Colonic mucosa (tissue), 4 donors: ENCODE measurements at places on chromosomes 2 and 18. TPM values are rescaled to one million over a fixed set of nuclear protein-coding genes. Genes with fewer than 3 reads are reported as not detected.

- no peaks in the 10 kb centered on the region for H3K27me3 ChIP-seq
- no peaks in the 10 kb centered on the region for H3K4me1 ChIP-seq
- H3K27ac ChIP-seq = no peak overlapping the region
- H3K4me3 ChIP-seq = no peak overlapping the region
- H3K36me3 ChIP-seq = no peaks in the 10 kb centered on the region
- peak; percentile 55 for DNase-seq
Observed at GRCh38 chr18:22563164-22563583, 145.5 kb upstream of the CTAGE1 start.

DNA sequence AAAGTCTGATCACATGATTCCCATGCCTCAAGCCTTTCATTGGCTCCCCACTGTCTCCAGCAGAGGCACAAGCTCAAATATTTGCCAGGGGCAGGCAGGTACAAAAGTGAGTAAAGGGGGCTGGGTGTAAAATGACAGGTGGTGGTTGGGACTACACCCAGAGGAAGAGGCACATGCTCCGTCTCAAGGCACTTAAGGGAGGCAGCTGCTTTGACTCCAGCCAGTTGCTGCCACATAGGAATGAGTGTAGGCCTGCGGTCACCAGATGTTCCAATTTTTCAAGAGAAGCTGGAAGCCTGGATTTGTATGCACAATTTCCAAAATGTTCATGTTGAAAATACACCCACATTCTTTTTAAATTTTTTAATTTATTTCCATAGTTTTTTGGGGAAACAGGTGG lies 164.4 kb downstream of the UPP2 start:
- H3K27me3 ChIP-seq = no peaks in the 10 kb centered on the region
- no peak for DNase-seq
- no peaks in the 10 kb centered on the region for H3K36me3 ChIP-seq
- no peaks in the 10 kb centered on the region for H3K4me1 ChIP-seq

DNA sequence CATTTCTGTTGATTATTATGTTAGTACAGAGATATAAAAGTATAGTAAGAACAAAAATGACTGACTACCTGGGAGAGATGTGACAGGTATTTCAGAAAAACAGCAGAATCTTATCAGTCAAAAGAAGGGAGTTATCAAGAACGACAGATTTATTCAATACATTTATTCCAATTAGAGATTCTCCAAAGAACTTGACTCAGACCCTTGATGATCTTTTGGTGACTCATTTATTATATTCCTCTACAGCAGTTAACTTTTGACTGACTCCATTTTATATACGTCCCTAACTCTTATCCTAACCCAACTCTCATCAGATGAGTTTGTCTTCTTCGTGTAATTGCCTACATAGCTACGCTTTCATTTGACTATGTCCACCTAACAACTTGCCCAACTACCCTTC lies 91.1 kb downstream of the C2orf74 start:
- no peaks in the 10 kb centered on the region for H3K4me1 ChIP-seq
- DNase-seq = no peak
- H3K36me3 ChIP-seq = peaks cover 6% of the 10 kb centered on the region
- no peak overlapping the region for H3K4me3 ChIP-seq
- H3K27ac ChIP-seq = no peak overlapping the region

DNA sequence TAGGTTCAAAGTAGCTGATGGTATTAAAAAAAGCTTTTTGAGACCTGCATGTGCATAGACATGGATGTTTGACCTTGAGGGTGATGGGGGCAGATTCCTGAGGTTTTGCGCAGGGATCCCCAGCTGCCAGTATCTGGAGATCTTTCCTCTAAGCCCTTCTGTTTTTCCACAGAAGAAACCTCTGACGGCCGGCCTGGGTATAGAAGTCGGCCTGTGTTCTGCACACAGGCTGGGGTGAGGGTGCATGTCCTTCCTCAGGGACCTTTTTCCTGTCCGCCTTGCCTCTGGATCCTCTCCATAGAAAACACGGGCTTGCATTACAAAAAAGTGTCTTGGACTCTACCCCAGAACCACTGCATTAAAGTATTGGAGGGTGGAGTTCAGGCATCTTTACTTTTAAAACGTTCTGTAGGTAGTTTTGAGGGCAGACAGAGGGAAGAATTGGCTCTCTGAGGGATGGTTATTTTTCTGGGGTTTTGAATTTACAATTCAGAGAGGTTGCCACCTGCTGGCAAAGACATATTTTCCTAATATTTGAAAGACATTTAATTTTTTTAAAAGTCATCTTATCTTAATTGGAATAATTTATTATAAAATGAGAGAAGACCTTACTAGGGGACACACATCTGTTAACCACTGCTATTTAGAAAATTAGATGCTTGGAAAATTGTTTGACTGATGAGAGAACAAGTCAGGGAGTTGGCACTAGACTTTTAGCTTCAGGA lies 350.6 kb downstream of the DCDC2C start:
- no peaks in the 10 kb centered on the region for H3K36me3 ChIP-seq
- no peak overlapping the region for H3K4me3 ChIP-seq
- H3K4me1 ChIP-seq = no peaks in the 10 kb centered on the region
- no peaks in the 10 kb centered on the region for H3K27me3 ChIP-seq

DNA sequence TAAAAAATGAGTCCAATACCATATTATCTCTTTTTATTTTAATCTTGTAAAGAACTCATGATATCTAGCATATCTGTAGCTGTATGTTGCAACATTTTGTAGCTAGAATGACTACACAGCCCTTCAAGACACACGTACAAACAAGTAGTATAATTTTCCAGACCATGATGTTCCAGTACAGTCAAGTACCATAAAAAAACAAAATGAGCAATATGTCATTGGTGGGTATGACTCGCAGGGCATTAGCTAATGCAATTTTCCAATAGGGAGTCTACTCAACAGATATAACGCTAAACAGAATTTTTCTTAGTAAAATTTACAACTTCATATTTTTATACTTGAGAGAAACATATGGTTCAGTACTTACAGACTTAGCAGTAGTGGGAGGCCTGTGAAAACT lies 53.6 kb upstream of the UGP2 start:
- no peak for DNase-seq
- H3K4me3 ChIP-seq = no peak overlapping the region
- H3K4me1 ChIP-seq = no peaks in the 10 kb centered on the region
- H3K27me3 ChIP-seq = no peaks in the 10 kb centered on the region

- H3K4me1 ChIP-seq = no peaks in the 10 kb centered on the region
- no peaks in the 10 kb centered on the region for H3K36me3 ChIP-seq
- H3K4me3 ChIP-seq = no peak overlapping the region
- no peaks in the 10 kb centered on the region for H3K27me3 ChIP-seq
- H3K27ac ChIP-seq = no peak overlapping the region
Observed at GRCh38 chr2:185984670-185985069, 246.1 kb downstream of the FSIP2 start.

GRCh38 chr2:27956888-27957287 lies 66.4 kb downstream of the BABAM2 start:
- no peak for DNase-seq
- H3K4me3 ChIP-seq = no peak overlapping the region
- no peak overlapping the region for H3K27ac ChIP-seq
- H3K36me3 ChIP-seq = no peaks in the 10 kb centered on the region

DNA sequence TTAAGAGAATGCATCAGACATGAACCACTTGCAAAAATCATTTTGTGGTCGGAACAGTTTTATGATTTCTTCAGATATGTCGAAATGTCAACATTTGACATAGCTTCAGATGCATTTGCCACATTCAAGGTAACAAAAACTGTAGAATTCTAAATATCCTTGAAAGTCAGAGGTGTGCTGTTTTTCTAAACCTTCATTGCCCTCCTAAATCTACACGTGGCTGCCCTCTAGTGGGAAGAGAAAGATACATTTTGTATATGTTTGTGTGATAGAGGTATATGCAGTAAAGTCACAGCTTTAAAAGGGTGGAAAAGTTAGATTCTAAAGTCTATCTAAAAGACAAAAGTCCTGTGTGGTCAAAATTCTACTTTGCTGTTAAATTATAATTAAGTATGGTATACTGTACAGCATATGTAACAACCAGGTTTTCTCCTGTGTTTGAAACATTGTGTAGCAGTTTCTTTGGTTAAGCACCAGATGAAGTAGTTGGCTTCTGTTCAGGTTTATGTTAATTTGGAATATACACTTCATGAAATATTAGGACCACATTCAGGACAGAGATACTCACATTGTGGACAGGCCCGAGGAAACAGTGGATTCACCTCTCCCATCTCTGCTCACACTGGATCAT lies 65.9 kb upstream of the ITM2C start:
- peaks cover 13% of the 10 kb centered on the region for H3K4me1 ChIP-seq
- peak; percentile 57 for DNase-seq
- no peak overlapping the region for H3K4me3 ChIP-seq
- H3K36me3 ChIP-seq = no peaks in the 10 kb centered on the region
- no peaks in the 10 kb centered on the region for H3K27me3 ChIP-seq

- H3K36me3 ChIP-seq = no peaks in the 10 kb centered on the region
- no peaks in the 10 kb centered on the region for H3K4me1 ChIP-seq
- H3K4me3 ChIP-seq = no peak overlapping the region
- no peak for DNase-seq
Observed at GRCh38 chr18:6646801-6647200, 82.7 kb upstream of the ARHGAP28 start.

The CFC1 gene
- total RNA-seq = not detected

The LBX2 gene
- total RNA-seq = 0.50 TPM

The TBC1D8 gene
- 10.3 TPM for total RNA-seq
